Myocyte (in vitro differentiated cells): ENCODE measurements at places on chromosomes 1 and 21. TPM values are rescaled to one million over a fixed set of nuclear protein-coding genes. Genes with fewer than 3 reads are reported as not detected.

GPX7 gene
- total RNA-seq, result 33.8 and 103 TPM in 2 replicates

S100A14 gene
- not detected in 2 replicates for total RNA-seq

EXO1 gene
- total RNA-seq, result 0.21 and 1.3 TPM in 2 replicates

SH2D1B gene
- total RNA-seq, result not detected in 2 replicates

PCAT6 gene
- 0.78 and 0.99 TPM in 2 replicates for total RNA-seq

SAMSN1 gene
- not detected in 2 replicates for total RNA-seq

AADACL4 gene
- not detected in 2 replicates for total RNA-seq

OR2L8 gene
- total RNA-seq, result not detected in 2 replicates
